ENCODE measurements at places on chromosomes 4 and X.

DNA sequence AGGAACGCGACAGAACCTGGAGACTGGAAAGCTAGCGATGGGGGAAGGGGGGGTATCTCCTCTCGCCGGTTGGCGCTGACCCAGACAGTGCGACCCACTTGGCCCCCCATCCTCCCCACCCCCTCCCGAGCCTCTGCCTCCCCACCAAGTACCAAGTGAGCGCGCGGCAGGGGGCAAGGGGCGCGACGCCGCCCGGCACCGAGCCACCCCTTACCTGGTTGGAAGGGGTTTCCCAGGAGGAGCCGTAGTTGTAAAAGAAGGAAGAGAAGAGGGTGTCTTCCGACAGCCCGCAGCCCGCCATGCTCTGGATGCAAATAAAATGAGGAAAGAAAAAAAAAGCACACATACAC, 112.2 kb downstream of the DHX15 start:
- no peak for DNase-seq

DNA sequence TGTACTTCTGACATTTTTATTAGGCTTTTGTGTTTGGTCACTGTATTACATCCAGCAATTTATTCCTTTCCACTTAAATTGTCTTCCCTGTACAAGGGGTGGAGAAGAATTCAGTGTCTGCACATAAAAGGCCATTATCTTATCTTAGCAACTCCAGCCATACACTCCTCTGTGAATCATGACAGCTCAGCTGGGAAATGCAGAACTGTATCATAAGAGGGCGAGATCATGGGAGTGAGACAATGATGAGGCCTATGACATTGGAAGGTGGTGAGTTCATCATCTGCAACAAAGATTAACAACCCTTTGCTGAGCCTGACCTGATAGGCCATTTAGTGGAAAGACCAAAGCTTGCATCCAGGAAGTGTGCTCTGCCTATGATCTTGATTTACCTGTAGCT, 33.3 kb downstream of the SLIT2 start:
- DNase-seq = no peak

GRCh38 chr4:81675791-81676393, 204.2 kb upstream of the RASGEF1B start:
- no peak for DNase-seq

- DNase-seq = no peak
These were observed at the start of gene RASSF6 for GRCh38 chr4:73620115-73620792. Gene RASSF6 (minus strand): TSS chr4:73620436. CDS start chr4:73611795, 8,641 bp downstream.

DNA sequence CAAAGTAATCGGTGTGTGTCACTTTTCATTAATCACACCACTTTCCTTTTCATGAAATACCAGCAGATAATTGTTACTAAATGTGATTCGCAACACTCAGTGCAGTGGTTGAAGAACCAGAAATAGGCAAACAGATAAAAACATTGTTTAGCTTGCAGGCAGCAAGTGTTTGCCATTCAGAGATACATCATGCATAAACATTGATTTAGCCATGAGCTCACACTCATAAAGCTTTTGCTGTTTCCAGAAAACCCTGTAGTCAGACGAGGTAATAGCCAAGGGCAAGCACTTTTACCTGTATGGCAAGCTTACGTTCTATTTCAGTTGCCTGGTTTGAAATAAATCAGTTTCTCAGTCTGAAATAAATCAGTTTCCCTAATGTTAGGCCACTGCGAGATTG, 542.0 kb upstream of the TENM3 start:
- DNase-seq = no peak

DNA sequence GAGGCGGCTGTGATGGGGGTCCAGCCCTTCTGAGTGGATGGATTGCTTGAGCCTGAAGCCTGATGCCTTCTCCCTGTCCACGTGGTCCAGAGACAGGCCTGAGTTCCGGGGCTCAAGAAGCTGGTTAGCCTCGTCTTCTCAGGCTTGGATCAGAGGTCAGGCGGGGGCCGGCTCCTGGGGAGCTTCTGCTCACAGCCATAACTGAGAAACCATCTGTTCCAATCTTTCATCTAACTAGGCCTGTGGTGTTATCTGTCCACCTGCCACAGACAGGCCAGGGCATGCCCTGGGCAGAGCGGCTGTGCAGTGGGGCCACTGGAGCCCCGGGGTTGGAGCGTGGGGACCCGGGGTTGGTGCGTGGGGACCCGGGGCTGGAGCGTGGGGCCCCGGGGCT, 63.1 kb downstream of the SORCS2 start:
- DNase-seq = no peak

GRCh38 chr4:94032754-94033153, 174.9 kb upstream of the SMARCAD1 start:
- no peak for DNase-seq

DNA sequence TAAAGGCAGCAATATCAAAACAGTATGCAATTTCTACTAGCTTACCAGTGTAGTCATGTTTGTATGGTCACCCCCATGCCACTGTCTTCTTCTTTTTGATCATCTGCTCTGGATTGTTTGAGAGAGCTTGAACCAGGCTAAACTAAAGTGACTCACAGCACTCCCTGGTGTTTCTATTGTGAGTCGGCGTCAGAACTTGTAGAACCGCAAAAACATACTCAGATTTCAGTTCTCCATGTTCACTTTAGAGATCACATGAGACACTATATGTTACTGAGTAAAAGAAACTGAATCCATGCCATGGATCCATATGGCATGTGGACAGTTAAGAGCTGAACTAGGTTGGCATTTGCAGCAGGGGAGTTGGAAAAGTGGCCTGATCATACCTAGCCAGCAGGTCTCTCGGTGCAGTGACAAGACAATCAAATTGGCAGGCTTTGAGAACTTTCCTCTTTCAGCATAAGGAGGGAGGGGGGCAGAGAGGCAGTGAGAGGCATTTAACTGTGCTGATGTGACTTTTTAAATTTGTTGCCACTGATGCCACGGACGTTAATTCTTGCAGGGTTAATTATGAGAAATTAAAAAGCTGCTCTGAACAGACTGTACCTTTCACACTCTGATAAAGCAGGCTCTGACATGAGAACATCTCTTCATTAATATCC, 88.4 kb downstream of the AFF2 start:
- no peak for DNase-seq

GRCh38 chr4:189232274-189232673, 708.4 kb upstream of the FRG1 start:
- no peak for DNase-seq

- no peak for DNase-seq
These were observed 204.7 kb downstream of the BMPR1B start for GRCh38 chr4:94962484-94962883.

DNA sequence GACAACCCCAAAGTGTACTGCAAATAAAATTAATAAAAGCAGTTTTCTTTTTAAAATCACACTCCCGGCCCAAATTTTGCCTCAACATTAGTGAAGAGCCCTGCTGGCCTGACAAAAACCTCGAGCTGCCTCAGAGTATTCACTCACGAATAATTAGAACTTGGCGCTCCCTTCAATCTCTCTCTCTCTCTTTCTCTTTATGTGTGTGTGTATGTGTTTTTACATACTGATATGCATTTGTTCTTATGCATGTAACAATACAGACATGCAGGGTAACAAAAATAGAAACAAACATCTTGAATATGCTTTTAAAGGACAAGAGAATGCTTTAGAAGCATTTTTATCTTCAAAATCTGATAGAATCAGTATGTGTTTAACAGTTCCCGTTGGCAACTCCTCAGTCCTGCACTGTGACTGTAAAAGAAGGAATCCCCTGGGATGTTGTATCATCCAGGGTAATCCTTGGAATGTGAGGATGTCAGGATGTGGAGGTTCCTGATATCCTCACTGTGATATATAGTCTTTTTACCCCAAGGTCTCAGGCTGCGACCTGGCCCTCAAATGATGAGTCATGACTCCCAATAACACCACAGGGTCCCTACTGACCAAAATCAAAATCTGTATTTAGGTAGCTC, 53.0 kb downstream of the PTCHD1 start:
- DNase-seq = no peak

DNA sequence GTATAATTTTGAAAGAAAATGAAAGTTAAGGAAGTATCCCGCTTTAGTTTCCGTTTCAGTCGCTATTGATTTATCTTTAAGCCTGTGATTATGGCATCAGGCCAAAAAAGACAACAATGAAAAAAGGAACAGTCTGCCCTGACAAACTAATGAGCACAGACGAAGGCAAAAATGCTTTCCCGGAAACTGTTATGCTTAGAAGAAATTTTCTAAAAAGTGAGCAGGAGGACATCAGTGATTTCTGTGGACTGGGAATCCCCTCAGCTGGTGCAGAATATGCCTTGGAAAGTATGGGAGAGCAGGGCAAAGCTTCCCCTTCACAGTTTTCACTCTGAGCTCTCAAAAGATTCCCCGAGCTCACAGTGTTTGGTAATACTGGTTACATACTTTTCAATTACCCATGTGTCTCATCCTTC, 5.1 kb upstream of the CXCL10 start:
- no peak for DNase-seq

DNA sequence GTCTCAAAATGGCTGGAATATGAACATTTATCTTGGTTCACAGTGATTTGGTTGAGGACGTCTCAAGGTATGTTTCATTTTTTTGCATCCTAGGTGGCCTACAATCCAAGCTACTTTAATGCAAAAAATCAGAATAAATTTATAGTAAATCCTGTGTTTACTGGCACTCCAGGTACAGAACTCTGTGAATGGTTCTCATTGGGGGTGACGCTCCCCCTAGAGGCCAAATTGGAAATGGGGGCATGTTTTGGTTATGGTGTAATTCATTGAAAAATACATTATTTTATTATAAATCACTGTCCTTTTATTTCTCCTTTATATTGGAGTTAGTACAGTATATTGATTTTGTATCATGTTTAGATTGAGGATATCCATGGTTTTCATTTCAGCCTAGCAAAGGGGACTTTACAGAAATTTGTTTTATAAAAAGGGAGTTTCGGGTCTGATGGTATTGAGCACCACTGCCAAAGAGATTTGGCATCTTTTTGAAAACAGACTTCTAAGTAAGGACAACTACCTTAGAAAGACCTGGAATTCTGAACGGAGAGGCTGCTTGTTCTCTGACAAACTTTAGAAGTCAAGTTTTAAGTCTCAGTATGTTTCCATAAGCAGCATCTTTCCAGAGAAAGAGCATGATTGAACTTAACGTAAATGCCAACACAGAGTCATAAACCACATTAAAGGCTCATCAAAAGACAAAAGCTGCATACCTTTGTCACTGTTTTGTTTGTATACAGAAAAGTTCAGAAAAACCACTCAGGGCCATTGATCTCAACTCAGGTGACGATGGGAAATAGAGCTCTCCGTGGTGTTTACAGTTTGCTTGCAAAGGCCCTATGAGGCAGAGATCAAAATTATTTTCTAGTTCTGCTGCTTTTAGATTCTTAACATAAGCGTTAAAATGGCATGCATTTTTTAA, 19.4 kb downstream of the MTM1 start:
- DNase-seq = peak; percentile 22

DNA sequence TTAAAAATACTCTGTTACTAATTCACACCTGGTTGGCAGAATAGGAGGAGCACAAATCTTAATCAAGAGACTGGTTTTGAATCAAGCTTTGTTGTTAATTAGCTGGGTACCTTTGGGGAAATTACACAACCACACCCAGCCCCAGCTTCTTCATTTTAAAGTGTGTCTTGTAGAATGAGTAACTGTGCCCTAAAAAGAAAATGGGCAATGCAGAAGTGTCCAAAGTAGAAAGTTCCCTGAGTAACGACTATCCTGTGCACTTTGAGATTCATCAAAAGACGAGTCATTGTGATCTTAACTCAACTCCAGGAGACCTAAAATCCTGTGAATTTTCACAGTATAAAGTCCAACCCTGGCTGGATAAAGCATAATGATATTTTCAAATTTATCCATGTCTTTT, 792.3 kb upstream of the HS3ST1 start:
- no peak for DNase-seq

- DNase-seq = no peak
These were observed 111.7 kb downstream of the NFKB1 start for GRCh38 chr4:102612824-102613366.

- DNase-seq = no peak
These were observed 717.3 kb downstream of the STIM2 start for GRCh38 chr4:27577951-27578350.

GRCh38 chr4:169184686-169185085, 86.1 kb downstream of the SH3RF1 start:
- DNase-seq = no peak

GRCh38 chr4:21882051-21882839, 66.3 kb downstream of the KCNIP4 start:
- DNase-seq = no peak

DNA sequence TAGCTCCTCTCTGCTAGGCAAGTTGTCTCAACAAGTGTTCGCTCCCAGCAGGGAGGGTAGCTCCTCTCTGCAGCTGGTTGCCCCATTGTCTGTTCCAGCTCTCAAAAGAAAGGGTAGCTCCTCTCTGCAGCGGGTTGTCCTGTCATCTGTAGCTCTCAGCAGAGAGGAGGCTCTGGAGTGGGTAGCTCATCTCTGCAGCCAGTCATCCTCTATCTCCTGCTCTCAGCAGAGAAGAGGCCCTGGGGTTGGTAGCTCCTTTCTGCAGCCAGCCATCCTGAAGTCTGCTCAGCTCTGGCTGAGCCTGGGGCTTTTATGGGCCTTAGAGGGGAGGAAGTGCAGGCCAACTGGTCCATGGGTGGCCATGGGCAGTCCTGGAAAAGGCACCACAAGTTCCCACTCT, 342.7 kb downstream of the PTTG2 start:
- DNase-seq = no peak

GRCh38 chrX:150902434-150903109, 4.1 kb upstream of the CD99L2 start:
- DNase-seq = no peak

DNA sequence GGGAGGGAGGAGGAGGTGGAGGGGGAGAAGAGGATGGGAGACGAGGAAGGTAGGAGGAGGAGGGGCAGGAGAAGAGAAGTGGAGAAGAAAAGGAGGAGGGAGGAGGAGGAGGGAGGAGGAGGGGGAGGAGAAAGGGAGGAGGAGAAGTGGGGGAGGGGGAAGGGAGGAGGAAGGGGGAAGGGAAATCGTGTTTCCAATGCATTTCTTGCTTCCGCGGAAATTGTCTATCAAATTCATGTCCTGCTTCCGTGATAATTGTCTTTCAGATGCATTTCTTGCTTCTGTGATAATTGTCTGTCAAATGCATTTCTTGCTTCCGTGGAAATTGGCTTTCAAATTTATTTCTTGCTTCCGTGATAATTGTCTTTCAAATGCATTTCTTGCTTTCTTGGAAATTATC, 43.3 kb downstream of the CRLF2 start:
- no peak for DNase-seq

- peak; percentile 4 for DNase-seq
These were observed 35.9 kb upstream of the STK26 start for GRCh38 chrX:131987252-131987651.

DNA sequence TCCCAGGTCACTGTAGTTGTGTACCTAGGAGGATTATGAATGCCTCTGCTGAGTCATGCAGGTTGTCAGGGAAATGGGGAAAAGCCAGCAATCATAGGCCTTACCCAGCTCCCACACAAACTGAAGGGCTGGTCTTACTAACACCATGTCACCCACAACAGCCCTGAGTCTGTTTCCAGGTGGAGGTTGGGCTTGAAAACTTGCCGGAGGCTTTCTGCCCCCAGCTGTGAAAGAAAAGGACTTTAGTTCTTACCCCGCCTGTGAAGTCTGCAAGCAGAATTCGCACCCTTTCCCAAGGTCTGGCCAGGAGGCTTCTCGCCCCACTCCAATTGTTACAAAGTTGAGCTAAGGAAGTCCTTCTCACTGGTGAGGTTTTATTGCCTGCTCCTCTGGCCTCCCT, 143.9 kb downstream of the RPS6KA6 start:
- DNase-seq = no peak
